ENCODE measurements at places on chromosomes 2 and 18. TPM values are rescaled to one million over a fixed set of nuclear protein-coding genes. Genes with fewer than 3 reads are reported as not detected.

DNA sequence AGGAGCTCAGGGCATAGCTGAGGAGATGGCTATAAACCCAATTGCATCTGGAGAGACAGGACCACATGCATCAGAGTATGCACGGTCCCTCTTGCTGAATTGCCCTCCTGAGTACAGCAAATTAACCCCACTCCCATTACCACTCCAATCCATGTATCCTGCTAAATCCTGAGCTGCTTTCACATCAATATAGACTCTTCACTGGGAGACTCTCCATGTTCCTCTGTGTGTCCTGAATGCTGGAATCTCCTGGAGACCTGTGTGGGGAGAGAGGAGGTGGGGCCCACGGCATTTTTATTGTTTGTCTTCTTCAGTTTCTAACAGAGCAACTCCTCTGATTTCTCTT lies 41.6 kb downstream of the THNSL2 start:
- DNase-seq: no peak

- peak; percentile 77 for DNase-seq
These were observed 80.1 kb downstream of the PLA2R1 start for GRCh38 chr2:159982270-159982669.

DNA sequence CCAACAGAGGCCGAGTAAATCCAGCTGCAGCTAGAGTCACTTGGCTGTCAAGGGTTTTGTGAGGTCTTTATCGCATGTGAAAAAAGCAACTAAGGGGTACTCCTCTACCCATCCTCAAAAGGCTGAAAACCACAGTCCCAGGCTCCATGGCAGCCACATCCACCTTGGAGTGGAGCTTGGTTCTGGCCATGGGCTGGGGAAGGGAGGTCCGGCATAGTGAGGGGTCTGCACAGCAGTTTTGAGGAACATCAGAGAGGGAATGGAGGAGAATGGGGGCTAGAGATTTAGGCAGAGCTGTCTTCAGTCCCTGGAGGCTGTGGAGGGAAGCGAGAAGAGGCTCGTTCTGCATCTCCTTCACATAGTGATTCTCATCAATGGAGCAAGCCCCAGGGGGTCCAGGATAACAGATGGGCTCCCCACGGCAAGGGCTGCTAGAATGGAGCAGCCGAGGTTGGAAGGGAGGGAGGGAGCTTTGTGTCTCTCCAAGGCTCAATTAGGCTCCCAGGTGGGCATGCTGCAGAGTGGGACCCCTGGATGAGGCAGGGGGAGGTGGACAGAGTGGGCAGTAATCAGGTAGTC lies 21.0 kb downstream of the MROH2A start:
- DNase-seq: no peak

- peak; percentile 26 for DNase-seq
These were observed 192.2 kb upstream of the HS6ST1 start for GRCh38 chr2:128510701-128511397.

TMEM200C gene
- 0.17 TPM for total RNA-seq

CRYGC gene
- not detected for total RNA-seq

CSRNP3 gene
- 0.66 TPM for total RNA-seq
